ENCODE measurements at places on chromosomes 7 and 10.

- DNase-seq = peak; percentile 94
Measured at GRCh38 chr7:6706666-6707407, at the start of gene ZNF12. Gene ZNF12 (minus strand): TSS chr7:6706947. CDS start chr7:6705173, 1,774 bp downstream.

- no peak for DNase-seq
Measured at GRCh38 chr7:155215576-155216325, 81.9 kb upstream of the INSIG1 start.

DNA sequence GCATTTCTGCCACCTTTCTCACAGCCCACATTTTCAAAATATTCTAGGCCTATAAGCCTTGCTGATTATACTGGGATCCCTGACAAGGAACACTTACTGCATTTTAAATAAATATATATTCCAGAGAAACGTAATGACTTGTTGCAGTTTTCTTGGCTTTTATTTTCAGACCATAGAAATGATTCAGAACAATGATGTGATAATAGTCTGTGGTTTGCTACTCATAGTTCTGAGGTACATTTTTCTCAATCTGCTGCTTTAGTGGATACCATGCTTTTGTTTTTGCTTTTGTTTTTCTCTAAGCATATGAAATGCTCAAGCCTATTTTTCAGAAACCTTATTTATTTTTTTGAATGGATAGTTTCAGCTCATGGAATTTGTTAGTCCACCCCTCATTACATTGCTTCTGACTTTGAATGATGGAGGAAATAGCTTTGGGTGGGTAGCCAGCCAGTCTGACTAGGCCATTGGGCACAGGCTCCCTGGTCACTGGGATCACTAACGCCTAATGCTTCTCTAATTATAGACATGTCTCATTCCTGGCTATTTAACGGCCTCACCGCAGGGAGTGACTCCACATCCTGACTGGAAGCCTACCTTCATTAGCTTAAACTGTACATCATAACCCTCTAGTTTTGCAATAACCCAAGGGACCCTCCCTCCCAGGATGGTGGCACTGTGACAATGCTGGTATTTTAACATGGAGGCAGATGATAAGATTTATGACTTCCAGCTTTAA is 66.1 kb downstream of the MBL2 start:
- no peak for DNase-seq

DNA sequence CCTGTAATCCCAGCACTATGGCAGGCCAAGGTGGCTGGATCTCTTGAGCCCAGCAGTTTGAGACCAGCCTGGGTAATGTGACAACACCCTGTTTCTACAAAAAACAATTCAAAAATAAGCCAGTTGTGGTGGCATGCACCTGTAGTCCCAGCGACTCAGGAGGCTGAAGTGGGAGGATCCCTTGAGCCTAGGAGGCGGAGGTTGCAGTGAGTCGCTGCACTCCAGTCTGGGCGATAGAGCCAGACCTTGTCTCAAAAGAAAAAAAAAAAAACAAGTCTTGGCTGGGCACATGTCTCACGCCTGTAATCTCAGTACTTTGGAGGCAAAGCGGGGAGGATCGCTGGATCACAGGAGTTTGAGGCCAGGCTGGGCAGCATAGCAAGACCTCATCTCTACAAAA is 74.6 kb upstream of the PDSS1 start:
- no peak for DNase-seq

- no peak for DNase-seq
Measured at GRCh38 chr7:140867467-140868462, 57.0 kb downstream of the BRAF start.

DNA sequence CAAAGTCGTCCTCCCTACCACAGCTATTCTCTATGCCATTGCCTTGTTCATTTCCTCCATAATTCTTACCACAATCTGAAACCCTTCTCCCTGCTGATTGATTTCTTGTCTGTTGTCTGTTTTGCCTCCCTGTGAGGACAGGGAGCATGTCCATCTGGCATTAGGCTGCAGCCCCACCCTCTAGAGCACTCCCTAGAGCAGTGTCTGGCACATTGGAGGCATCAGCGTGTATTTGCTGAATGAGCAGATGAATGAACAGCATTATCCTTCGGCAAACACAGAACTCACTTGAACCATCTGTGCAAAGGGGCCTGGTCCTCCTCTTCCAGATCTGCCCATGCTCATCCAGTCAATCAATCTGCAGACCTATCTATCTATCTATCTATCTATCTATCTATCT is 5.1 kb upstream of the DMBT1 start:
- DNase-seq = no peak

- no peak for DNase-seq
Measured at GRCh38 chr10:101234333-101234732, 5.1 kb upstream of the LBX1 start.

DNA sequence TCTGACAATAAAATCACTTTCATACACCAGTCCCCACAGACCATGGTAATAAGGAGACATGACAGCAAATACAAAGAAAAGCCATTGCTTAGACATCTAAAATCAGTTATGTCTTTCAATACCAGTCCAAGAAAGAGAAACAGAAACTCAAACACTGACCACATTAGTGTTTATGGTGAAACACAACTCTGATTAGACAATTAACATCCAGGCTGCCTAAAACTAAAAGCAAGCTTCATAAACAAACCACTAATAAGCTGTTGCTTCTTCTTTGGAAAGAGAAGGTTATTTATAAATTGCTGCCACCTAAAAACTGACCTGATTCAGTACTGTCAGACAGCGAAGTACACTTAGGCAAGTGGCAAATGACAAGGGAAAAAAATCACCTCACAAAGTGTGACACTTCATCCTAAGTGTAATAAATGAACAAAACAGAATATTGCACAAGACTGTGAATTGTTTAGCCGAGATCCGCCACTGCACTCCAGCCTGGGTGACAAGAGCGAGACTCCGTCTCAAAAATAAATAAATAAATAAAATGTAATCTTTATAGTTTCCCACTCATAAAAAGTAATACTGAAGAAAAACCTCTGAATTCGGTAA is 277.4 kb downstream of the PARD3 start:
- DNase-seq = no peak

DNA sequence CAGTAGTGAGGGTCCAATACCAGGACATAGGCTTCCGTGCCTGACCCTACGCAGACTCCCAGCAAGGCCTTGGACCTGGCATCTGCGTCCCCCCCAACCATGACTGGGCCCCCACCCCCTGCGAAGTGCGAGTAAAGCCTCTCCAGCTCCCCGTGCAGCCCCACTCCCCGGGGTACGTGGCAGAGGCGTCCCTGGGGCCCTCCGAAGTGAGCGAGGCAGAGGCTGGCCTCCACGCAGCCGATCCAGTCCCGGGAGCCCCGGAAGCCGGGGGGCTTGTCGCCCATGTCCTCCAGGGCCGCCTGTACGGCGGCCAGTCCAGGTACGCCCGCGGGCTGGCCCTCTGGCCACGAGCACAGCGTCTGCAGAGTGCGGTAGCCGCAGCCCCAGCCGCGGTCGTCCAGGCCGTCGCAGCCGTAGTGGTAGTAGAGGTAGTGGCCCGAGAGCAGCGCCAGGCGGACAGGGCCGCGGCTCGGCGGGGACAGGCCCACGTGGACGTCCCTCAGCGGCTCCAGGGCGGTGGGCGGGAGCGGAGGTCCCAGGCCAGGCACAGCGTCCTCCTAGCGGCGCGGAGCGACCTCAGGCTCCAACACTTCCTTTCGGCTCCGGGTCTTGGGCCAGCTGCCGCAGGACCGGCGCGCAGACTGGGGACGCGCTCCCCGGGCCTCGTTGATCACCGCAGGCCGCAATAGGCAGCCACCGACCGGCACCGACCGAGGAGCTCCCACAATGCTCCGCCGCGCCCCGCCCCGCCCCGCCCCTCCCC is at the start of gene UFSP1:
UFSP1 (minus strand) TSS at position 728 of the 763 bp plus-strand sequence; CDS start at position 284, 444 bp downstream.
- DNase-seq = no peak

DNA sequence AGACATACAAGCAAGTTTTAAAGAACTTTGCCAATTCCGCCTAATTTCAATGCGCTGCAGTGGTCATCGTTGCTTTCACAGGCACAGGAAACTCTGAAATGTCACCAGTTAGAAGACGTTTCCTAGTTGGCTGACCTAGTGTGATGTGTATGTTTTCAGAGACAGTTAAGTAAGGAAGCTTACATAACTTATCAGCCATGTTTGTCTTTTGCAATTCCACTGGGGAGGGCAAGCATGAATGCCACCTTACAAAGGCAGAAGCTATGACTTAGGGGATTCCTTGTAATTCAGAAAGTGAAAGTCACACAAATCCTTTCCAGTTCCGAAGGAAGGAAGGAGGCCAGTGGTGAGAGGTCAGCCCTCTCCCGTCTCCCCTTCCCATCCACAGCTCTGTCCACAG is 15.0 kb upstream of the NPS start:
- no peak for DNase-seq

DNA sequence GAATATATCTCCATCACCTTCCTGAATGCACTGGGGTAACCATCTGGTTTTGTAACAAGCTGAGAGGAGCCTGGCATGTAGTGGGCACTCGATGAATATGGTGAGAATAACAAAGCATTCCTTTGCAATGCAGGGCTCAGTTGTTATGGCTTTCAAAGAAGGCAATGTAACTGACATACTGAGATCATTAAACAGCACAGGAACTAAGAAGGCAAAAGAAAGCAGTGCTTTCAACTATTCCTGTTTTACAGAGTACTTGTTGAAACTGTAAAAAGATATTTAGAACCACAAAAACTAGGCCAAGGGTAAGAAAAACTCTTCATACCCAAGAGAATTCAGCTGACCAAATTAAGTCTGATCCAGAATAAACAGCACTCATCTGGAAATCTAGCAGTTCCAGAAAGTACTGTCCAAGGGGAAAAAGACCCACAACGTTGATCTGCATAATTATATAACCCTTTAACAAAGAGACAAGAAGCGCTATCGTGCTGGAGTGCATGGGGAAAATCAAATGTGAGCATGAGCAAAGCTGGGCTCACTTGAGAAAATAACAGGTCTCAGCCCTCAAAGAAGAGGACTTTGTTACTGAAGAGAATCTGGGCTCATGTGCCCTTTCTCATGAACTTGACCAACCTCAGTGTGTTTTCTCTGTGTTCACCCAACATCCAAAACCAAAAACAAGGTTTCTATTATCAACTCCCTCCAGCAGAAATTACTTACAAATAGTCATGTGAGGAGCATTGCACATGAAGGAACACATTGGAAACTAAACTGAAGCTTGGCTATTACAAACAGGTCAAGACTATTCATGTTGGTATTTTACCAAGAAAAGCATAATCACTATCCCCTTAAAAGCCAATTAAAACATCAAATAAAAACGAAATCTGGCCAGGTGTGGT is 116.2 kb downstream of the AVL9 start:
- no peak for DNase-seq

DNA sequence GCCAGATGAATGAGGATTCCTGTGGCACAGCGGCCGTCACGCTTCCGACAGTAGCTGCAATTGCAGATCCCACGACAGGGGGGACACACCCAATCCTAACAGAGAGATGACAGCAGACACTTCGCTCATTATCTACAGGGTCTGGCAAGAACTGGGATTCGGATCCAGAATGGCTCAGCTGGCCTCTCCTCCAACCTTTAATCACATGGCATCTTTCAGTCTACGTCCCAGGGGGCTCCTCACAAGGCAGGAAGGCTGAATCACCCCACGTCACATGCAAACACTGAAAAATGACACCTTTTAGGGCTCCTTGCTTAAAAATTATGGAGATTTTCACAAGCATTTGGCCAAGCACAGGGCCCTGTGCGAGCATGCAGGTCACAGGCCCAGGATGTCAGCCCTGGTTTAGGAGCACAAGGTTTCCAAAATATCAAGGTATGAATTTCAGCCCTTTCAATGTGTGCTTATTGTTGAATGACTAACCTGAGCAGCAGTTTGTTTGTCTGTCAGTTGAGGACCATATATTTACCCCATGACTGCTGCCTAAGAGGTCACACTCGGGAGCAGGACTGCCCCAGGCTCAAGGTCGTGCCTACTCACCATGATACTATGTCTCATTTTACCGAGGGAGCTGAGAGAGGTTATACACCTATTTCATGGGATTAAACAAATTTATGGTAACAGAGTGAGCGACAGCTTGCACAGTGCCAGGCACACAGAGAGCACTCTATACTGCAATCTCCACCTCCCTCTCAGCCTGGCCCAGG is 42.5 kb downstream of the CDCA7L start:
- DNase-seq = no peak

DNA sequence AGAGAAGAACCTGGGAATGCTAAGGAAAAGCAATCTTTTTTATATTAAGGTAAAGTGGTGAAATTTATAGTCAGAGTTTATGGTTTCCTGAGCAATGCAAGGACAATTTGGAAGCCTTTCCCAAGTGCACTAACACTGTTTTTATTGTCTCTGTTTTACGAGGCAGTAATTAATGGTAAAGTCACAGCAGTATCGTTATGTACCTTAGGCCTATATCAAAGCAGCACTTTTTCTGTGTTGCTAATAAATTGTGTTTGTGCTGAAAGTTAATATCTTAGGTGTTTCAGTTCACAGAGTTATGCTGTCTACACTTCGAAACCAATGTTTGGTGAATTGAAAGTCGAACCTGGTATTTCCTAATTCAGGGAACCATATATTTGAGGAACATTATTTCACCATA is 19.2 kb downstream of the OIT3 start:
- no peak for DNase-seq

DNA sequence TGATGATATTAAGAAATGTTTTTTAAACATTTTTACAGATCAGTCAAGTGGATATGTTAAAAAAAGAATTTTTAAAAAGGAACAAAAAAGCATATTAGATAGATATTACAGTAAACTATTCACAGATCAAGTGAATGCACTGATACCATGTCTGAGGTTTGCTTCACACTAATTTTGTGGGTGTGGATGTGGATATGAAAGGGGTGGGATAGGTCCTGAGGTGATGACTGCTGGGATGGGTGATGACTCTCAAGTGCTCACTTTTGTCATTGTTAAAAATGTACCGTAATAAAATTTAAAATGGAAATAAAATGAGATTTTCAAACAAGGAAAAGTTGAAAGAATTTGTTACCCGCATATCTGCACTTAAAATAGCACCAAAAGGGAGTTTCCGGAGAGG is 54.1 kb downstream of the AGMO start:
- no peak for DNase-seq

DNA sequence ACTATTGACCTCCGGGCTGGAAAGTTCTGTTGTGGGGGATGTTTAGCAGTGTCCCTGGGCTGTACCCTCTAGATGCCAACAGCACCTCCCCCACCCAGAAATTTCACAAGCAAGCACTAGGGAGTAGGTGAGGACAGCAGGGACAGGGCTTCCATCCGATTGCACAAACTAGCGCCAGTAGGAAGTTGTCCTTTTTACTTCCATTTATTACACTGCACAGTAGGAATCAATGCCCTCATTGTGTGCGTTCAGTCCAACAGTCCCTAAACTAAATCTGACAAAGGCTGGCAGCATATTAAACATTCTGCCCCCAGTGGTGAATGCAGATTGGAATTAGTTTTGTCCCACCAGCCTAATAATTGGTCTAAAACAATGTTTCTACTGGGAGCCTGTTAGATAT is 6.4 kb upstream of the SOSTDC1 start:
- no peak for DNase-seq

GRCh38 chr10:91340613-91341362 is 69.4 kb upstream of the HECTD2 start:
- DNase-seq = no peak

All from NCI-H1930 (cell line).